IMR-90 (cell line): ENCODE measurements at places on chromosomes 3 and 15. TPM values are rescaled to one million over a fixed set of nuclear protein-coding genes. Genes with fewer than 3 reads are reported as not detected.
A peak's percentile ranks its signal among the peaks of the same experiment; 100 is the strongest.

The NR1I2 gene
- not detected in 2 replicates for polyA plus RNA-seq

DNA sequence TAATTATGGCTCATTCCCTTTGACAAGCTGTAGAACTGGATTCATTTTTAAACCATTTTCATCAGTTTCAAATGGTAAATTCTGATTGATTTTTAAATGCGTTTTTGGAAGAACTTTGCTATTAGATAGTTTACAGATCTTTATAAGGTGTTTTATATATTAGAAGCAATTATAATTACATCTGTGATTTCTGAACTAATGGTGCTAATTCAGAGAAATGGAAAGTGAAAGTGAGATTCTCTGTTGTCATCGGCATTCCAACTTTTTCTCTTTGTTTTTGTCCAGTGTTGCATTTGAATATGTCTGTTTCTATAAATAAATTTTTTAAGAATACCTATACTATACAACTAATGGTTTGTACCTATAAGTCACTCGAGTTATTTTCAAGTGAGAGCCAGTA is 62.7 kb downstream of the PXYLP1 start:
- DNase-seq: no peak
- H3K36me3 ChIP-seq: peaks cover 8% of the 10 kb centered on the region; the same call in 1 of the 2 replicates
- H3K27me3 ChIP-seq: no peaks in the 10 kb centered on the region
- H3K4me1 ChIP-seq: peaks cover 3% of the 10 kb centered on the region; the same call in 1 of the 2 replicates
- no peak overlapping the region for H3K27ac ChIP-seq

DNA sequence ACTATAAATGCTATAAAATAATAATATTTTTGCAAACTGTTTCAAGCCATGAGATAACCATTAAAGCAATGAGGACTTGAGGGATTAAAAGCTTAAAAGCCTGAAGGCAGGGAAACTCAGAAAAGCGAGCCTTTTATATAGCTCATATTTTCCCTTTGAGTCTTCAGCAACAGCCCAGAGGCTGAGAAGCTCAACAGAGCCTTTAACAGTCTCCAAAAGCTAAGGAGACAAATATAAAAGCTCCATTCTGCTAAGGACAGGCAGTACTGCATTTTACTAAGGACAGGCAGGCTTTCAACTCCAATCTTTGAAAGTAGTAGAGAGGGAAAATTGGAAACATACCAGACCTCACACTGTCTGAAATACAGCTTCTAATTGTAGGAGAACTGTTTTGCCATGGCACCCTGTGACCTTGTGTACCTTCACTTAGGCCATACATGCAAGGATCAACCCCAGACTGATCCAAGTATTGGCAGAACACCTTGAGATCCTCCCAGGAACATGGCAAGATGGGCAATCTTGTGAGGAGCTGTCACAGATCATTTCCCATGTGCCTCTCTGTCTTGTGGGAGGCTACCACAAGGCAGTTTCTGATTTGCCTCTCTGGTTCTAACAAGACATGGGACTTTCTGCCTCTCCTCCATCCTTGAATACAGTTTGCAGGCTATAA is 53.1 kb upstream of the ARNT2 start:
- H3K36me3 ChIP-seq: no peaks in the 10 kb centered on the region
- H3K4me3 ChIP-seq: no peak overlapping the region
- no peaks in the 10 kb centered on the region for H3K4me1 ChIP-seq

GRCh38 chr15:31579976-31580375 is 253.3 kb downstream of the KLF13 start:
- no peaks in the 10 kb centered on the region for H3K36me3 ChIP-seq
- no peaks in the 10 kb centered on the region for H3K4me1 ChIP-seq
- H3K4me3 ChIP-seq: no peak overlapping the region
- H3K27me3 ChIP-seq: no peaks in the 10 kb centered on the region; the same call in 1 of the 2 replicates
- DNase-seq: no peak

GRCh38 chr3:190073264-190074008 is 47.3 kb downstream of the P3H2 start:
- H3K36me3 ChIP-seq: no peaks in the 10 kb centered on the region; the same call in 1 of the 2 replicates
- H3K4me1 ChIP-seq: peaks cover 17% of the 10 kb centered on the region
- H3K4me3 ChIP-seq: no peak overlapping the region
- DNase-seq: peak; percentile 39
- peak overlapping the region; percentile 60; the same call in 1 of the 2 replicates for H3K27ac ChIP-seq

GRCh38 chr15:74461847-74462511 is 1.0 kb upstream of the UBL7 start:
- no peak overlapping the region; the same call in 1 of the 2 replicates for H3K27ac ChIP-seq
- no peaks in the 10 kb centered on the region for H3K27me3 ChIP-seq
- H3K4me3 ChIP-seq: peak overlapping the region; percentile 84
- peaks cover 4% of the 10 kb centered on the region; the same call in 1 of the 2 replicates for H3K4me1 ChIP-seq
